ENCODE measurements at places on chromosomes 5 and 9. TPM values are rescaled to one million over a fixed set of nuclear protein-coding genes. Genes with fewer than 3 reads are reported as not detected.
A peak's percentile ranks its signal among the peaks of the same experiment; 100 is the strongest.

The GSN gene
- 127 TPM for total RNA-seq

The ISL1 gene
- not detected for total RNA-seq

The PCDHA2 gene
- total RNA-seq, result not detected

GRCh38 chr9:81071108-81071507 lies 618.2 kb downstream of the TLE1 start:
- no peak for DNase-seq

DNA sequence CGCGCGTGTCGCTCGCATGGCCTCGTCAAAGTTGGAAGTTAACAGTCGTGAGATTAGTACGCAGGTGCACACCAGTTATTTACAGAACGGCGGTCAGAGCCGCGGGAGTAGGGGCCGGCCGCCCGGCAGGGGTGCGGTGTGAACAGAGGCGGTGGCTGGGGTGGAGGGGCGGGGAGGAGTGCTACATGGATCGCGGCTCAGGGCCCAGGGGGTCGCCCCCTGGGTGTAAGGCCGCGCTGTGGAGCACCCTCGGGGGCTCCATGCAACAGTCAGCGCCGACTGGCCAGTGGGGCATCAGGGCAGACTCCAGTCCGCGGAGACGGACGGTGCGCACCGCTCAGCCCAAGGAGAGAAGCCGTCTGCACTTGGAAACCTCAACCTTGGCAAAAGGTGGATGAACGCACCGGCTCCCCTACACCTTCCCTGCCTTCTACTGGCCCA lies 60.3 kb downstream of the ZNF354C start:
- no peak for DNase-seq

GRCh38 chr5:132485641-132486317 lies 4.8 kb downstream of the IRF1 start:
- DNase-seq, result no peak

DNA sequence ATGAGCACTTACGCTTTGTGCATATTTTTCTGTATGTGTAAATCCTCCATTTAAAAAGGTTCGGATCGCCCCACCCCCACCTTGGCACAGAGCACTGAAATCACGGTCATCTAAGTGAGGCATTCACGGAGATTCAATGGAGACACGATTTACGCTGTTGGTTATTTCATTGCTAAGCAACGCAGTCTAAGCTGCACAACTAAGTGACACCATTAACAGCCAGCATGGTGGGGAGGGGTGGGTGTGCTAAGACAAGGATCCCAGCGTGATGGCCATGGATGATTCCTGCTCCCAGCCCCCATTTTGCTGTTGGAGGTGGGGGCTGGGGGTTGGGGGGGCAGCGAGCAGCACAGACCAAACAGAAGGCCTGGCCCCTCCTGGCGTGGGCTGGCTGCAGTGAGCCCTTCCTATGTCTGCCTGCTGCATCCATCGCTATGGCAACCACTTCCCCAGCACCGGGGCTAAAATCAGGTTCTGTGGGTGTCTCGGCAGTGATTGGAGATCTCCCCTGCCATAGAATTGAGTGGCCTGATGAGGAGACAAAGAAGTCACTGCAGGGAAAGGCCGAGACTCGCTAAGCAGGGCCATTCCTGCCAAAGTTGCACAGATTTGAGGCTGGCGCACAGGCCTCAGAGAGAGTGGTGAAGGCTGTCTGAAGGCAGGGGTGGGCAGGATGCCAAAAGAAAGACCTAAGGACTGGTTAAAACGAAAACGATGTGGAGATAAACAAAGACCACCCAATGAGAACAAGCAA lies 14.3 kb upstream of the MARCHF6 start:
- no peak for DNase-seq

- DNase-seq, result no peak
Measured at GRCh38 chr5:60437308-60437707, 262.7 kb downstream of the DEPDC1B start.

DNA sequence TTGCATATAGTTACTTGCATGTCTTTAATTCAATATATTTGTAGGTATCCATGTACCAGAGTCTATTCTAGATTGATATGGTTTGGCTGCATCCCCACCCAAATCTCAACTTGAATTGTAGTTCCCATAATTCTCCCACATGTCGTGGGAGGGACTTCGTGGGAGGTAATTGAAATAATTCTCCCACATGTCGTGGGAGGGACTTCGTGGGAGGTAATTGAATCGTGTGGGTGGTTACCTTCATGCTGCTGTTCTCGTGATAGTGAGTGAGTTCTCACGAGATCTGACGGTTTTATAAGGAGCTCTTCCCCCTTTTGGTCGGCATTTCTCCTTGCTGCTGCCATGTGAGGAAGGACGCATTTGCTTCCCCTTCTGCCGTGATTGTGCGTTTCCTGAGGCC lies 16.5 kb downstream of the FBXL7 start:
- DNase-seq, result no peak

DNA sequence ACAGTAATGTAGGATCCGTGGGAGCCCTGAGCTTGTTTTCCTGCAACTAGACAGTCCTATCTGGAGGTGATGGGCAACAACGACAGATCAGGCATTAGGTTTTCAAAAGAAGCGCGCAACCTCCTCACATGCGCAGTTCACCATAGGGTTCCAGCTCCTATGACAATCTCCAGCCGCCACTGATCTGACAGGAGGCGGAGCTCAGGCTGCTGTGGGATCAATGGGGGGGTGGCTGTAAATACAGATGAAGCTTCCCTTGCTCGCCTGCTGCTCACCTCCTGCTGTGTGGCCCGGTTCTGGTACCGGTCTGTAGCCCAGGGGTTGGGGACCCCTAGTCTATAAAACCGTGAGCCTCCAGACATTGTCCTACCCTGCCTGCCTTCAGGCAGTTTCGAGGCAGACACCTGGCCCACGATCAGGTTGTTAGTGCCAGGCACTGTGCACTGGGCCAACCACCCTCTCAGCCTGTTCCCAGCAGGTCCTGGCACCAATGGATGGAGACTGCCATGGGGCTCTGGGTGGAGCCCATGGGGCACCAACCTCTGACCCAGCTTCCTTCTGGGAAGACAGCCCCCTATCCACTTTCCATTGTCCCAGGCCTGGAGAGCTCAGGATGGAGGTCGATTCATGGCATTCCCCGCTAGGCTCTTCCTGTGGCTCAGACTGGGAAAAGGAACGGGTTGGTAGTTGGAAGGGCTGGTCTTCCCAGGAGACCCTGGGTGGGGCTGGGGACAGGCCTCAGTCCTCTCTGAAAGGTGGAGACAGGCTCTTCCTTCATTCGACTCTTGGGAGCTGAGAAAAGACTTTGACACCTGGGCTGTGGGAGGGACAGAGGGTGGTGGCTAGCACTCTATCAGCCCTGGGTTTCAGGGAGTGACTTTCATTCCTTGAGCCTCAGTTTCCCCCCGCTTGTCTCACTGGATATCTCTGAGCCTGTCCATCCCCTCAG lies 1.7 kb downstream of the ENDOG start:
- DNase-seq, result no peak

GRCh38 chr5:63029891-63030290 lies 451.3 kb downstream of the LRRC70 start:
- DNase-seq, result no peak

DNA sequence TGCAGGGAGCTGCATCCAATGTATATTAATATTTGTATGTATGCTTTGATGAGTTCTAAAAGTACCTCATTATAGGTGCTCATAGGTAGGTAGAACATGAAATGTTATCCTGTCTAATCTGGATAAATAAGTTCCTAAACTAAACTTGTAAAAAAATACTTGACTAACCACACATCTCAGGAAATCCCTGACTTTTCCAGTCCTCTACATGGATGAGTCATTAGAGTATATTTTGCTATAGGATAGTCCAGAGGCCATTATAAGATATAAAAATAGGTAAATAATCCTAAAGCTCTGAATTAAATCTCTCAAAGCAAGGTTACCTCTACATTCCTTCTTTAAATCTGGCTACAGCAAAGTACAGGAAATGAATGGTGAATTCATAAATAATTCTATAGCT lies 404.3 kb downstream of the RAB3C start:
- peak; percentile 16 for DNase-seq

- DNase-seq, result peak; percentile 69
Measured at GRCh38 chr5:57779383-57780223, 297.0 kb upstream of the ACTBL2 start.

- no peak for DNase-seq
Measured at GRCh38 chr9:113536483-113537228, 73.1 kb downstream of the RGS3 start.

- no peak for DNase-seq
Measured at GRCh38 chr5:133882389-133882695, 86.1 kb downstream of the C5orf15 start.

GRCh38 chr9:649128-650074 lies 192.1 kb upstream of the DMRT1 start:
- peak; percentile 50 for DNase-seq

GRCh38 chr9:35656831-35657545 lies 831 bp downstream of the RMRP start:
- no peak for DNase-seq

GRCh38 chr5:130549884-130550561 lies 615.0 kb downstream of the HINT1 start:
- DNase-seq, result peak; percentile 85

- no peak for DNase-seq
Measured at GRCh38 chr5:133257977-133258376, 206.2 kb downstream of the HSPA4 start.

DNA sequence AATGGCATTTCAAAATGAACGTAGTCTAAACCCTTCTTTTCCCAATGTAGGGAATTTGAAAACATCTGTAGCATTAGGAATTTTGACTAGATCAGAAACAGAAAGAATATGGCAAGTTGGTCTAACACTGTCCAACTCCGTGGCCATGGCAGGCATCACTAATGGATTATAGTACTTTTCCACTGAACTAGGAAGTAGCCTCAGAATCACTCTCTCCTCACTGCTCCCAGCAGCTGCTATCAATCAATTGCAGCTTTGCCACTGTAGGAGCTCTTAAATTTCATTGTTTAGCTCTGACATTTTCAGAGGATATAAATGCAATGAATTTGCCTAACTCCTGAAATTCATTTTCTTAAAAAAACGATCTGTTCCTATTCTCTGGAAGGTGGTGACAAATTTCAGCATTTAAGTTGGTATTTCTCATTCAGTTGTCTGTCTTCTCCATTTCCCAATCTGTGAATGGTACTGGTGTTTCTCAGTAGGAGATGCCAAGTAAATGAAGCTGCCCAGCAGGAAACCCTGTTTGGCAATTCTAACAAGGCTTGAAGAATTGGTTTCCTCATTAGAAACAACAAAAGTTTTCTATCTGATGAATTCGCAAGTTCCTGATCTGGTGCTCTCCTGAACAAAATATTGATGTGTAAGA lies 64.7 kb downstream of the TLR4 start:
- DNase-seq, result no peak

- no peak for DNase-seq
Measured at GRCh38 chr5:94856257-94856800, 237.9 kb downstream of the SLF1 start.

- DNase-seq, result no peak
Measured at GRCh38 chr9:15271403-15271802, 35.6 kb downstream of the TTC39B start.

GRCh38 chr9:127558581-127559246 lies 53.4 kb upstream of the STXBP1 start:
- no peak for DNase-seq

GRCh38 chr9:101470021-101470420 lies 34.4 kb upstream of the ALDOB start:
- DNase-seq, result no peak

- no peak for DNase-seq
Measured at GRCh38 chr9:32218100-32218767, 166.2 kb upstream of the ACO1 start.

- peak; percentile 3 for DNase-seq
Measured at GRCh38 chr9:8857068-8857925, 1057.7 kb upstream of the DMAC1 start.

DNA sequence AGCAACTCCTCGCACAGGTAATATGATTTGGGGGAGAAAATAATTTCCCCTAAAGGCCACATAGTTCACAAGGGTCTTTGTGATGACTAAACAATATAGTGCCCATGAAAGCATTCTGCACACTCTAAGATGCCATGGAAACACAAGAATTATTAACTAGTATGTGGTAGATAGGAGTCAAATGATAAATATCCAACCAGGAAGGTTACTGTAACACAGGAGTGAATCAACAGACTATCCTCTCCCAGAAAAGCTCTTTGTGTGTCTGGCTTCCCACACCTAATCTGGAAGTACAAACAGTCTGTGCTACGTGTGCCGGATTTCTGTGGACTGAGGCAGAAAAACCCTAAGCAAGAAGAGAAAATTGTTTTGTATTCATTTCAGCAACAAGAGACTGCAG lies 70.0 kb downstream of the OTP start:
- no peak for DNase-seq

- no peak for DNase-seq
Measured at GRCh38 chr9:136089697-136090045, 5.4 kb downstream of the NACC2 start.

DNA sequence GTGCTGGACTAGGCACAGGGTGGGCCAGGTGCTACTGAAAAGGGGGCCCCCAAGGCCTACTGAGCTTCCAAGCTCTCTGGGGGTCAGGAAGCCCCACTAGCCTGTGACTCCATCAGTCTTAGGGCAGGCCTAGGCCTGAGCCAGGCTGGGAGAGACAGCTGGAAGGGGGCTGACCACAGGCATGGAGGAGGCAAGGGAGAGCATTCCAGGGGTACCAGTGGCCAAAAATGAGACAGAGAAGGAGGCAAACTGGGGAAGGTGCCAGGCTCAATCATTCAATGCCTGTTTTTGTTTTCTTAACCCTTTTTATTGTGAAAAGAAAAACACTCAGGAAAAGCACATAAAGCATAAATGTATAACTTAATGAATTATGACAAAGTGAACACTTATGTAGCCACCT lies 26.2 kb upstream of the TCF7 start:
- DNase-seq, result no peak

- no peak for DNase-seq
Measured at GRCh38 chr9:94166976-94167346, 82.7 kb downstream of the PTPDC1 start.

DNA sequence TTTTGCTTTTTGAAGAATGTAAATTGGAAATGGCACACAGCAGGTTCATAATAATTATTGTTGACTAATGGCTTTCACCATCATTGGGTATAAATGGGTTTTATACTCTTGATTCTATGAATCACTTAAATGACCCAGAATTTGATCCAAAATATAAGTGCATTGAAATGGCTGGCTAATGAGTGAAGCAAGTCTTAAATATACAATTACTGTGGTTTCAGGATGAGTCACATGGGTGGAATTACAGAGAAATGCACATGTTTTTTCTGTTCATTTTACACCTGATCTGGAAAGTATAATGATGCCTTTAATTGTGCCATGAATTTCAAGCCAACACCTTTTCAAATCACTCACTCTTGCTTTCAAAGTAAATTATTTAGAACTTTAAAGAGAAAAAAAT lies 380.8 kb upstream of the CD180 start:
- peak; percentile 64 for DNase-seq

DNA sequence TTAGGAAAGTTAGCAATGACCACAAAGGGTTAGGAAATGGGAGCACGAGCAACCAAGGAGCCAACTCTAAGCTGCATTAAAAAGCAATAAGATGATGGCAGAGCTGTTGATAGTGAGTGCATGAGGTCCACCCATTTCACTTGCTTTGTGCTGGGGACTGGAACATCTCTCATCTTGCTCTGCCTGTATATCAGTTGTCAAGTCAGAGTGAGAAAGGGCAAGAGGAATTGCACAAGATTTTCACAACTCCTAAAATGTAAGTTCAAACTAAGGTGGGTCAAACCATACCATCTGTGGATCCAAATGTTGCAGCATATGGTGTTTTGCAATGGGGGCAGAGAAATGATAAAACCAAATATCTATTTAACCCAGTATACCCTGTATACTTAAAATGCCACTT lies 2.8 kb upstream of the ESM1 start:
- DNase-seq, result no peak
